ENCODE measurements at places on chromosomes 1 and 21. TPM values are rescaled to one million over a fixed set of nuclear protein-coding genes. Genes with fewer than 3 reads are reported as not detected.

Gene SLC25A34
- 0.90 TPM for total RNA-seq

Gene FCRL4
- not detected for total RNA-seq

Gene FGR
- 3.4 TPM for total RNA-seq

Gene KCNT2
- total RNA-seq, result 31.2 TPM

Gene IGSF9
- total RNA-seq, result 1.7 TPM

Gene RAP1A
- total RNA-seq, result 89.8 TPM

Gene IGSF3
- total RNA-seq, result 32.5 TPM

Gene CD1D
- total RNA-seq, result 1.6 TPM

Gene ANGPTL3
- total RNA-seq, result not detected

Gene EDARADD
- 10.6 TPM for total RNA-seq

Gene OR2L13
- total RNA-seq, result not detected

Gene WLS
- total RNA-seq, result 98.7 TPM

Gene SLAMF9
- not detected for total RNA-seq

Gene GJA5
- 16.3 TPM for total RNA-seq

Gene LAMC1
- 279 TPM for total RNA-seq

Gene LCE2C
- total RNA-seq, result not detected

Gene CD101
- 1.0 TPM for total RNA-seq

Gene OR14K1
- total RNA-seq, result not detected

Gene S100A4
- 113 TPM for total RNA-seq

Gene S100A7A
- total RNA-seq, result not detected

Gene ESRRG
- total RNA-seq, result 14.0 TPM

Gene C1orf116
- total RNA-seq, result 6.2 TPM

Gene C8B
- total RNA-seq, result not detected

Gene THEM5
- total RNA-seq, result not detected

Gene RGS8
- total RNA-seq, result 0.05 TPM

Gene USP16
- total RNA-seq, result 55.3 TPM

Gene EPS15
- 96.2 TPM for total RNA-seq

Gene CR1L
- total RNA-seq, result 1.7 TPM

Gene TEKT2
- total RNA-seq, result 0.37 TPM

Gene MTX1
- total RNA-seq, result 13.6 TPM

Gene HNRNPCL1
- total RNA-seq, result not detected

Gene ZFP69
- total RNA-seq, result 8.6 TPM

Gene TNFRSF25
- total RNA-seq, result 7.1 TPM

Gene TRABD2B
- 2.4 TPM for total RNA-seq

Gene MYOG
- 12.7 TPM for total RNA-seq

Gene LPAR3
- total RNA-seq, result 12.8 TPM

Gene ADGRL2
- total RNA-seq, result 185 TPM

Gene C1orf185
- total RNA-seq, result not detected

Gene GBP3
- total RNA-seq, result 55.4 TPM

Gene GNPAT
- 57.0 TPM for total RNA-seq

Gene MLLT11
- 4.8 TPM for total RNA-seq

Gene NBPF26
- 42.3 TPM for total RNA-seq

Data from urinary bladder (tissue), 4 donors.